CD4-positive, alpha-beta T cell treated with Interleukin-4 for 1 hour (primary cell): ENCODE measurements at places on chromosomes 1 and 21.

DNA sequence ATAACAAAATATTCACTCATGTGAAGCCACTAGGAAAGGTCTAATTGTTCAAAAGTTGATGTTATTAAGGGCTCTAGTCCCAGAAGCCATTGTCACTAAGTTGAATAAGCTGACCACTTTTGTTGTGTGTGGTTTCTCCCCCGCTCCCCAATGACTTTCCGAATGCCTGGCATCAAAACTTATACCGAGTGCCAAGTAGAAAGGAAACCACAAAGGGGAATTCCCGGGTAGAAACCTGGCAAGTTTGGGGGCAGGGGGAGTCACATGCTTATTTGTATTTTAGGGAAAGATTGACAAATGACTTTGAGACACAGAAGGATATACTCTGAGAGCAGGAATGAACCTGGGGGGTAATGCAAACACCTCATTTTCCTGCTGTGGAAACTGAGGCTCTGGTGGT lies 154.1 kb downstream of the TGFBR3 start:
- peak; percentile 31 for DNase-seq

DNA sequence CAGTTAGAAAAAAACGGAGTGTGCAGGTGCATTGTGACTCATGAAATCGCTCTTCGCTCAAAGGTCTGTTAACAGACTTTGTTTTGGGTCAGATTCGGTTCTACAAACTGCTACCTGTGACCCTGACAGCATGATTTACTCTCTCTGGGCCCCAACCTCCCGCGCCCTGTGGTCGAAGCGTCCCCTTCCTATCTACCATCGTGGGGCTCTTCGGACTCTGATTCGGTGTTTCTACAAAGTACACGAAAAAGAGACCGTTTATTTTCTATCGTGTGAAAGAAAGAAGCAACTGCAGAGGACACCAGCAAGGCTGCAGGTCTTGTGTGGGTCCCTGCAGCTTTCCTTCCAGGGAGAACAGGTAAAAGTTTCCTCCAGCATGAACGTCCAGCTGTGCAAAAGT lies 29.4 kb upstream of the SLC19A1 start:
- no peak for DNase-seq

- DNase-seq, result no peak
Measured at GRCh38 chr1:64163431-64163830, 40.0 kb upstream of the UBE2U start.

GRCh38 chr1:80341021-80341420 lies 1334.5 kb upstream of the ADGRL4 start:
- no peak for DNase-seq

DNA sequence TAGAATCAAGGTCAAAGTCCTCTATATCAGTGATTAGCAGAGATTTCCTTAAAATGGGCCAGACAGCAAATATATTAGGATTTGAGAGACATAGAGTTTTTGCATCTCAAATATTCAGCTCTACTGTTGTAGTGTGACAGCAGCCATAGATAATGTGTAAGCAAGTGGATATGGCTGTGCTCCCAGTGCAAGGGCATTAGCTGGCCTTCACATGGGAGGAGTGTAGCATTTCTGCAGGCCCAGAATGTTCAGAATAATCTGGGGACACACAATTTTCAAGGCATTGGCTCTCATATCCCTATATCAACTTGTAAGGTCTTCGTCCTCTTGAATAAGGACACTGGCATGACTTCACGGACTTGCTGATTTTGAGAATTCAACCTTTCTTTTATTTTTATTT lies 402.3 kb upstream of the ADAMTS5 start:
- DNase-seq, result no peak

DNA sequence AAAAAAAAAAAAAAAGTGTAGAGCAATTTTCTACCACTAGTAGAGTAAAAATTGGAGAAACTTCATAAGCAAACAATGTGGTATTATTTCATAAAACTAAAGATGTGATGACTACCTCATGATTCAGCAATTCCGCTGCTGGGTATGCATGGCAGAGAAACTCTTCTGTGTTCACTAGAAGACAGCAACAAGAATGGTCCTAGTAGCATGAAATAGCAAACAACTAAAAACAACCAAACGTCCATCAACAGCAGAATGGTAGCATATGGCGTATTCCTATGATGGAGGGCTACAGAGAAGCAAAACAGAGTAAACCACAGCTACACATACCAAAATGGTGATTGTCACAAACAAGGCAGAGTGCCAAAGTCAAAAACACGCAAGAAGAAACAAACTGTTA lies 18.9 kb downstream of the HTR1D start:
- no peak for DNase-seq

DNA sequence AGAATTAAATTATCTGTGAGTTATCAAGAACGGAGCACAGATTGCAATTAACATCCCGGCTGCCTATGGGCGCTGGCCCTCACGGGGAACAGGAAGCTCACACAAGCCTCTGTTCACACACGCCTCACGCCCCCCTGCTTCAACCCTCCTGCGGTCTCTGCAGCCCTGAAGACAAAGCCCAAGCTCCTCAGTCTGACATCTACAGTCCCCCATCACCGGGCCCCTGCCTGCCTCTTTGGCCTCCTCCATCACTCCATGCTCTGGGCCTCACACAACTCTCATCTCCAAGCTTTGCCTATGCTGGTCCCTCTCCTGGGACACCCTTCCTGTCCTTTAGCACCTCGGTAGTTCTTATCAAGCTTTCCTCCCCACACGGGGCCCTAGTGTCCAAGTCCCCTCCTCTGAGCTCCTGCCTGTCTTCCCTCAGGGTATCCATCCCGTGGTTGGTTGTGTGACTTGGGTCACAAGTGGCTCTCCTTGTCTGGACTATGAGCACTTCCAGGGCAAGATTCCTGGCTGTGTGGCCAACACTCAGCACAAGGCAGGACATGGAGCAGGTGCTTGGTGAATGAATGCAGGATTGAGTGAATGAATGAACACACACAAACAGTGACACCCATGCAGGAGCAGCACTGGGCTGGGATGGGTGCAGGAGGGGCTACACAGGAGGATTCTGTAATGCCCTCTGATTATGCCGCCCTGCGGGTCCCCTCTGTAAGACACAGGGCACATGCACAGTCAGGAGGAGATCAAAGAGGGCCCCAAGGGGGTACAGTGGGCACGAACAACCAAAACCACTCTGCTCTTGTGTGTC lies 116.1 kb downstream of the DMRTB1 start:
- DNase-seq, result no peak

GRCh38 chr1:29451368-29451892 lies 215.1 kb downstream of the PTPRU start:
- no peak for DNase-seq

DNA sequence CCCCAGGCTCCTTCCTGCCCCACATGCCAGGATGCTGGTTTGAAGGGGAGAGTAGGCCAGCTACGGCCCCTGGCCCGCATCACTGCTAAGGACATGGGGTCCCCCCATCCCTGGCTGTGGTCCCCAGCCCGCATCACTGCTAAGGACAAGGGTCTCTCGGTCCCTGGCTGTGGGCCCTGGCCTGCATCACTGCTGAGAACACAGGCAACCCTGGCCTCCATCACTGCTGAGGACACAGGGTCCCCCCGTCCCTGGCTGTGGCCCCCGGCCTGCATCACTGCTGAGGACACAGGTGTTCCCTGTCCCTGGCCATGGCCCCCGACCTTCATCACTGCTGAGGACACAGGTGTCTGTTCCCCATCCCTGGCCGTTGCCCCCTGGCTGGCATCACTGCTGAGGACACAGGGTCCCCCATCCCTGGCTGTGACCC lies 448 bp upstream of the OBSCN start:
- DNase-seq, result no peak

GRCh38 chr1:25503551-25504426 lies 39.6 kb upstream of the LDLRAP1 start:
- peak; percentile 73 for DNase-seq

DNA sequence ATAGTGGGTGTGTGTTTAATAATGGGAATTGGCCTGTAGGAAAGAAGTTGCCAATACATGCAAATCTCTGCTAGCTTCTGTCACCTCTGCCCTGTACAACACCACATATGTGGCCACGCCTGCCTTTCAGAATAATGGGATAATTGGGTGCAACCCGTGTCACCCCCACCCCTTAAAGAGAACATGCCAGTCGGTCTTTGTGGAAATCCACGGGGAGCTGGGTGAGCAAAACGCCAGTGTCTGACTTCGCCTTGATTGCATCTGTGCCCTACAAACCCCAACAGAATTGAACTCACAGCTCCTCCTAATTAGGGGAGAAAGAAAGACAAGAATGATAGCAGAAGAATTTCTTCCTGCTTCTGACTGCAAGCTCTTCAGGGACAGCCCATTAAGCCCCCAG lies 6.4 kb upstream of the PLXNA2 start:
- DNase-seq, result no peak

DNA sequence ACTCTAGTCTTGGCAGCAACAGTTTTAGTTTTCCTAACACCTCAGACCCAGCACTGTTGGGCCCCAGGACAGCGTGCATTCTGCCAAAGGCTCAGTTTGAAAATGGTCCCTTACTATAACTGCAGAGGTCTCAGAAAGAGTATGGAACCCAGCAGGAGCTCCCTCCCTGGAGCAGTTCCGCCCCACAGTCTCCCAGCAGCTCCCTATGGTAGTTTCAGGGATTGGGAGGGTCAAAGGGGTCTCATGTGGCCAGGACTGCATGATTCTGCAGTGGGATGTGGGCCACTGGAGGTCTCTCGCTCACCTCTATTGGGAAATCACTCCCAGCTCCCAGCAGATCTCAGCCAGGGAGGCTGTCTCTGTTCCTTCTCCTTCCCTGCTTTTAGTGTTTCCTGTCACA lies 12.3 kb downstream of the LY9 start:
- no peak for DNase-seq

- no peak for DNase-seq
Measured at GRCh38 chr1:170214117-170215032, 68.6 kb downstream of the NTMT2 start.

GRCh38 chr21:46118316-46119143 lies 20.6 kb downstream of the COL6A2 start:
- DNase-seq, result no peak

- DNase-seq, result no peak
Measured at GRCh38 chr1:184696403-184696802, 58.3 kb downstream of the EDEM3 start.

DNA sequence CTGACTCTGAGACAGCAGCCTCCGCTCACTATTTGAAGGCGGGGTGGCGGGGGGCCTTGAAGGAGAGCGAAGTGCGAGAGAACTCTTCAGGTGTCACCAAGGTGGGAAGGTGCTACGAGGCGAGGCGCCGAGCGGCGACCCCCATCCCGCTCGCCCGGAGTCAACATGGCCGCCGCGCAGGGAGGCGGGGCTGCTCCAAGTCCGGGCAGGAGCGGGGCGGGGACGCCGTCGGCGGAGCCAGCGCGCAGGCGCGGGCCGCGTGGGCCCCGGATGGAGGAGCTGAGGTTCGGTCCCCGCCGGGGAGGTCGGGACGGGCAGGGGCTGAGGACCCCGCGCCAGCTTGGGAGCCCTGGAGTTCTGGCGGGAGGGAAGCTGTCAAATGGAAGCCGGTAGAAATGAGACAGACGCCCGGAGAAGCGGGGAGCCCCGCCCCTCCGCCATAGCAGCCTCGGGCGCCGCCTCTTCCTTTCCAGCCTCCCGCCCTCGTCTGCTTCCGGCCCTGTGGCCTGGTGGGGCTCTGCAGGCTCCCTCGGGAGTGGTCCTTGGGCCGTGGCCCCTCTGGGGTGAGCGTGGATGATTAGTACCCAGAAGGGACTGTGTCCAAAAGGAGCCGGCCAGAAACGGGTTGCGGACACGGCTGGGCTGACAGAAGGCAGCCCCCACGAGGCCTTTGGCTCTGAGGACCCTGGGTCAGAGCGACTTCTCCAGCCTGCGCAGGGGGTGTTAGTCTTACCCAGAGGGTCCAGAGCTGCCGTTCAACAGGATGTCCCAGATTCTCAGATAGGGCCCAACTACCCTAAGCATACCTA lies at the start of gene PIGV:
Gene PIGV (plus strand): TSS at position 245 of the 809 bp plus-strand sequence. CDS start 2,866 bp downstream, outside the sequence.
- peak; percentile 86 for DNase-seq

GRCh38 chr1:230797942-230798365 lies 50.8 kb downstream of the CAPN9 start:
- DNase-seq, result no peak

- DNase-seq, result no peak
Measured at GRCh38 chr1:118317842-118318614, 133.0 kb upstream of the SPAG17 start.

GRCh38 chr1:28417441-28417922 lies 47.9 kb downstream of the PHACTR4 start:
- no peak for DNase-seq
